ENCODE measurements at places on chromosomes 12 and 14.

DNA sequence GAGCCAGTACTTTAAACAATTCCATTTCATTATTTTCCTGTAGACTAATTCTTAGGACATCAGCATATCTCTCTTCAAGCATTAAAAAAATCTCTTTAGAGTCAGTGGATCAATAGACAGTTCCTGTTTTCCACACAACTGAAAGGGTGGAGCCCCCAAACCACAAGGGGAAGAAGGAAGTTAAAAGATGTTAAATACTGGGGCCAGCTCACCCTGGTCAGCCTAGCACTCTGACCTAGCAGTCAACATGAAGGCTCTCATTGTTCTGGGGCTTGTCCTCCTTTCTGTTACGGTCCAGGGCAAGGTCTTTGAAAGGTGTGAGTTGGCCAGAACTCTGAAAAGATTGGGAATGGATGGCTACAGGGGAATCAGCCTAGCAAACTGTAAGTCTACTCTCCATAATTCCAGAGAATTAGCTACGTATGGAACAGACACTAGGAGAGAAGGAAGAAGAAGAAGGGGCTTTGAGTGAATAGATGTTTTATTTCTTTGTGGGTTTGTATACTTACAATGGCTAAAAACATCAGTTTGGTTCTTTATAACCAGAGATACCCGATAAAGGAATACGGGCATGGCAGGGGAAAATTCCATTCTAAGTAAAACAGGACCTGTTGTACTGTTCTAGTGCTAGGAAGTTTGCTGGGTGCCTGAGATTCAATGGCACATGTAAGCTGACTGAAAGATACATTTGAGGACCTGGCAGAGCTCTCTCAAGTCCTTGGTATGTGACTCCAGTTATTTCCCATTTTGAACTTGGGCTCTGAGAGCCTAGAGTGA lies at the start of gene LYZ:
Gene LYZ (plus strand): TSS at position 220 of the 777 bp plus-strand sequence. CDS start 28 bp downstream, at position 248.
- no peak for DNase-seq

- DNase-seq, result no peak
Observed at GRCh38 chr14:71247106-71247505, 339.8 kb downstream of the PCNX1 start.

GRCh38 chr14:71143381-71144290 lies 236.4 kb downstream of the PCNX1 start:
- DNase-seq, result no peak

DNA sequence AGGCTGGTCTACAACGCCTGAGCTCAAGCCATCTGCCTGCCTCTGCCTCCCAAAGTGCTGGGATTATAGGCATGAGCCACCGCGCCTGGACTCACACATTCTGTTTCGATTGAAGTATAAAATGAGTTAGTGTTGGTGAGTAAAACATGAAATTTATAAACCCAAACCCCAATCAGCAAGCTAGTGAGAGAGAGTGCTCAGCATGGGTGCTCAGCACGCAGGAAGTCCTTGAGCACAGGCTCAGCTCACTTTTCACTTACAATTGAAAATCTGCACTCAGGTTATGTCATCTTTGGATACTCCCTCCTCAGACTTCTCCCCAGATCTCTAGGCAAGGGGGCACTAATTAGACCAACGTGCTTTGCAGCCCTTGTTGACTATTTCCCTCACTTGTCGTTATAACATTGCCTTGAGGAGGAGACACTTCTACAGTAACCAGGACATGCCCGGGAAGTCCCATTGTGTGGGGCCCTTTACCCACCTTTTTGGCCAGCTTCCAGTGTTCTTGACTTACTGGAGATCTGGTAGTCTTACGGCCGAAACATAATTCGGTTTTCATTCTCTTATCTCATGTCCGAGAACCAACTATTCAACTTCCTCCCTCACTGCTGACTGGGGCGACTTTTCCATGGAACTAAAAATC lies 68.5 kb upstream of the AMN1 start:
- DNase-seq, result no peak

DNA sequence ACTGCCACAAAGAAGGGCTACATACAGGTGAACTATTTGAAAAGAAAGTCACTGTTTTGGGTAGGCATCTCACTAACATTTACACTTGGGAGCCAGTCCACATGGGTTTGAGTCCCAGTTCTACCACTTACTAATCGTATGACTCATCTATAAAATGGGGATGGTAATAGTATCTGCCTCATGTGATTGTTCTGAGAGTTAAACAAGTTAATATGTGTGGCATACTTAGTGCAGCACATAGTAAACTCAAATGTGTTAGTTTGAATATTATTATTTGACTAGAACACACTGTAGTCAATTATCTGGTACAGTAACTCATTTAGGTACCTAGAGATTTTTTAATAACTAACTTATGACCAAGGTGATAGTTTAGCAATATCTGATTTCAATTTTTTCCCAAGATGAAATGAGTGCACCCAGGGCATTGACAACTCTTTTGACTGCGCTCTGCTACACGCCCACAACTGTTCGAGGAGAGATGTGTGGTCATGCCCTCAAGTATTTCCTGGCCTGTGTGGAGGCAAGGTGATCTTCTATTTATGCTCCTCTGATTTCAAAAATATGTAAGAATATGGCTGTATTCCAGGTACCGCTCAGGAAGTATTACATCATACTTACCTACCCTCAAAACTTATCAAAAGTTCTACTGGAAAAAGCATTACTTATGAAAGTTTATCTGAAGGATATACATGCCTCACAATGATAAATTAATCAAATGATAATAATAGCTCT lies 210.6 kb upstream of the EGLN3 start:
- no peak for DNase-seq
